ENCODE measurements at places on chromosomes 3 and 15.

DNA sequence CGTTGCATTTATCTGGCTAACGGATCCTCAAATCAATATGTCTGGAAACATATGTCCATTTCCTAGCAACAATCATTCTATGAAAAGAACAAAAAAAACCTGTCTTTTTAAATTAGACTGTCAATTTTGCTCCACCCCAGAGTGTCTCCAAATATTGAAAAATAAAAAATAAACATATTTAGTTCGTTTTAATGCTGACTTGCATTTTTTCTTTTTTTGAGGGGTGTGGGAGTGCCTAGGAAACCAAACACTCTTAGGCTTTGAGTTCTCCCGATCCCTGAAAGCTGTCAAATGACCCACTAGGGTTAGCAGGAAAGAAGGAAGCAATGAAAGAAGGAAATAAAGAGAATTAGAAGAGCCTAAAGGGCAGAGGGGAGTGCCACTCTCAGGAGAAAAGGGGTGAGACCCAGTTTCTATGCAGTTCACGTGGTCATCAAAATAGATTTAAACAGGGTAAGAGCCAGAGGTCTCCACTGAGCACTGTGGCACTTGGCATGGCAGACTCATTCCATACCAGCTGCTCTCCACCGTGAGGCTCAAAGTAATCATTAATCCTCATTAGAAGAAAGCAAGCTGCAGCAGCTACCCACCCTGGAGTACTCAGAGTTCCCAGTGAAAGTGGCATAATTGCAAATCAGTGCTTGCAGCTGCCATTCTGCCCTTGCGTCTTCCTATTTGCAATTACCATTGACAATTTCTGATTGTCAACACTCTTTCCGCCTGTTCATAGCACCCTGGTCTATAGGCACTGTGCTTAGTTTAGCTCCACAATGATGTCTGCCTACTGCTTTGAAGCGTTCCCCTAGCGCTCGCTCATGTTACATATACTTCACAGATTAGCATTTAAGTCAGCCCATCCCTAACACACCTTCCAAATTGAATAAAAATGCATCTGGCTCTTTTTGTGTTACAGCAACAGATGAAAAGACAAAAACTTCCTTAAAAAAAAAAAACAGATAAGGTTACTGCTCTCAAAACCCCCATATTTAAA lies 32.3 kb downstream of the PDZRN3 start:
- no peak for DNase-seq

DNA sequence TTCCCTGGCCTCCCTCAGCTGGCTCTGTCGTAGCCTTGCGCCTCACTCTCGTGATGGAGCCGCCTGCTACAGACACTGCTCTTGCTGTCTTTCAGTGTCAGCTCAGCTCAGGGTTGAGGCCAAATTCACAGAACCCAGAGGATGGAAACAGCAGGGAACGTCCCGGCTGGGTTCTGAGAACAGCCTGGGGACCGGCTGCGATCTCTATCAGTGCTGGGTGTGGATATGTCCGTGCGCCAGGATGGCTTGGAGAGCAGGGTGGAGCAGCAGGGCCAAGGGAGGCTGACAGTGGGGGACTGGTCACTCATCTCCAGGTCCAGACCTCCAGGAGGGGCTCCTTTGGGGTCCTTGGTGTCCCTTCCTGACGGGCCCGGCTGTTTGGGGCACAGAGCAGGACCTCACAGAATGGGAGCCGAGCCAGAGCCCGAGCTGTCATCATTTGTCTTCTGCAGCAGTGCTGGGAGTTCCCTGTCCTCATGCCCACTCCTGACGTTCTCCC lies 18.4 kb downstream of the KLF15 start:
- no peak for DNase-seq

DNA sequence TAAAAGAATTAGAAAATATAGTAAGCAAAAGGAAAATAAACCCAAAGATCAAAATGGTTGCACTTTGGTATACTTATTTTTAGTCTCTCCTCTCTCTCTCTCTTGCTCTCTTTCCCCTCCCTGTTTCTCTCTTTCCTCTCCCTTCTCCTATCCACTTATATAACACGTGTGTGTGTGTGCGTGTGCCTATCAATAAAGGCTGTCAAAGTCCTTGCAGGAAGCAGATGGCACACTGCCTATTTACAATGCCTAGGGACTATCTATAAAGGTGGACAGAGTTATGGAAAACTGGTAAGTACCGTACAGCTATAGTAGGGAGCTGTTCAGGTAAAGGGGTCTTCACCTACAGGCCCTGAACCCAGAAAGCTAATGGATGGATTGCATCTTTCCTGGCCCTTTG lies 161.6 kb downstream of the SQOR start:
- no peak for DNase-seq

DNA sequence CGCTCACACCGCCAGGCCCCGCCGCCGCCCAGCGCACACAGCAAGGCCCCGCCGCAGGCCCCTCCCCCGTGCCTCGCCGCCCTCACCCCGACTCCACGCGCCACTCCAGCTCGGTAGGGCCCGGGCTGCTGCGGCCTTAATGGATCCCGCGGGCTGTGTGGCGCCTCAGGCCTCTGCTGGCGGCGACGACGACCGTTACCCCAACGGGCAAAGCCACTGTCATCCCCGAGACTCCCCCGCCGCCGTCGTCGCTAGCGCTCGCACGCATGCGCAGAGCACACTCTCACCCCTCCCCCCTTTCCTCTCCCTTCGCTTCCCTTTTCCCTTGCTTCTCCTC lies at the start of gene MSL2:
MSL2 (minus strand) TSS at position 272 of the 337 bp plus-strand sequence. CDS start 1,222 bp downstream, outside the sequence.
- no peak for DNase-seq

GRCh38 chr15:83695246-83695645 lies 41.3 kb downstream of the ADAMTSL3 start:
- no peak for DNase-seq

GRCh38 chr3:116057400-116058006 lies 387.8 kb downstream of the LSAMP start:
- no peak for DNase-seq

GRCh38 chr3:16366581-16366980 lies 101.6 kb downstream of the OXNAD1 start:
- DNase-seq: no peak

DNA sequence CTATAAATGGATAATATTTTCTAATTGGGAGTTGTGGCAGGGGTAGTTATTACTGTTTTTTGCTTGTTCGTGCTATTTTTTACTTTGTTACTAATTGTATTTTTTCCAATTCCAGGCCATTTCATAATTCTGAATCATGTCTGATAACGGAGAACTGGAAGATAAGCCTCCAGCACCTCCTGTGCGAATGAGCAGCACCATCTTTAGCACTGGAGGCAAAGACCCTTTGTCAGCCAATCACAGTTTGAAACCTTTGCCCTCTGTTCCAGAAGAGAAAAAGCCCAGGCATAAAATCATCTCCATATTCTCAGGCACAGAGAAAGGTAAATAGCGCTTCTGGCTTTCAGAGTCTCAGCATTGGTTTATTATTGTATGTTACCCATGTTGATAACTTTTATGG lies 42.9 kb downstream of the PAK2 start:
- no peak for DNase-seq

- no peak for DNase-seq
Observed at GRCh38 chr15:101506491-101506890, 17.0 kb upstream of the PCSK6 start.

DNA sequence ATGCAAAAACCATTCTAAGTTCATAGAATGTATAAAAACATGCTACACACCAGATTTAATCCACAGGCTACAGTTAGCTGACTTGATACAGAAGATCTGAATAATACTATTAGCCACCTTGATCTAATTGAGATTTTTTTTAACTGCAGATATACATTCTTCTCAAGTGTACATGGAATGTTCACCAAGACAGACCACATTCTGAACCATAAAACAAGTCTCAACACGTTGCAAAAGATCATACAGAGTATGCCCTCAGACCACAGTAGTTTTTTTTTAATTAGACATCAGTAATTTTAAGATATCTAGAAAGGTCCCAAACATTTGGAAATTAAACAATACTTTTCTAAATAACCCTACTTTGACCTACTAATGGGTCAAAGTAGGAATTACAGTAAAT lies 83.3 kb downstream of the FGF7 start:
- no peak for DNase-seq

GRCh38 chr3:54632834-54633233 lies 295.0 kb downstream of the LRTM1 start:
- DNase-seq: no peak

DNA sequence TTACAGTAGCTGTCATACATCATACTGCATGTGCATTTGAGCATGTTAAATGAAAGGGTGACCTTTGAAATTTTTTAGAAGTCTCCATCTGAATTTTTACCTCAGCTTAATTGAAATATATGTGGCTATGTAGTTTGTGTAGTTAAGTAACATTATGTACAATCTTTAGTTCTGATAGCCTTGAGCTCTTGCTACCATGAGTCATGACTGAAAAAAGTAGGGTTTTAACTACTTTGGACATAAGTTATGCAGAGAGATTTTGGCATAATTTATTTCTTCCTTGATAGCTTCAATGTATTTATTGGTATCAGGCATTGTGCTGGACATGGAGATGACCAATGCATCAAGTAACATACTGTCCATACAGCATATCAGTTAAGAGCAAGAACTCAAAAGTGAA lies 376.5 kb upstream of the ZNF717 start:
- DNase-seq: no peak

DNA sequence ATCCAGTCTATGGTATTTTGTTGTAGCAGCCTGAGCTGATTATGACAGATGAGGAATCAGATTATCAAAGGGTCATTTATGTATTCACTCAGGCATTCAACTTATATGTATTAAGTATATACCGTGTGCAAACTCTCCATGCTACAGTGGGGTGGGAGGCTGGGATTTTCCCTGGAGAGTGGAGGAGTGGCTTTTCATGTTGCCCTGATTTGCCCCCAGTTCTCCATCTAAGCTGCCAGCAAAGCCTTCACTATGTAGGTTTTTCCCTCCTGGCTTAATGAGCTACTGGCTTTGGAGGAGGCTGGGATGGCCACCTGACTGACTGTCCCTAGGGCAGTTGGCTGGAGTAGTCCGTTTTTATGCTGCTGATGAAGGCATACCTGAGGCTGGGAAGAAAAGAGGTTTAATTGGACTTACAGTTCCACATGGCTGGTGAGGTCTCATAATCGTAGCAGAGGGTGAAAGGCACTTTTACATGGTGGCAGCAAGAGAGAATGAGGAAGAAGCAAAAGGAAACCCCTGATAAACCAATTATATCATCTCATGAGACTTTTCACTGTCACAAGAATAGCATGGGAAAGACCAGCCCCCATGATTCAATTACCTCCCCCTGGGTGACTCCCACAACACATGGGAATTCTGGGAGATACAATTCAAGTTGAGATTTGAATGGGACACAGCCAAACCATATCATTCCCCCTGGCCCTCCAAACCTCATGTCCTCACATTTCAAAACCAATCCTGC lies 253.9 kb downstream of the RPLP1 start:
- DNase-seq: no peak

- DNase-seq: no peak
Observed at GRCh38 chr15:72156928-72157327, 38.7 kb downstream of the SENP8 start.

DNA sequence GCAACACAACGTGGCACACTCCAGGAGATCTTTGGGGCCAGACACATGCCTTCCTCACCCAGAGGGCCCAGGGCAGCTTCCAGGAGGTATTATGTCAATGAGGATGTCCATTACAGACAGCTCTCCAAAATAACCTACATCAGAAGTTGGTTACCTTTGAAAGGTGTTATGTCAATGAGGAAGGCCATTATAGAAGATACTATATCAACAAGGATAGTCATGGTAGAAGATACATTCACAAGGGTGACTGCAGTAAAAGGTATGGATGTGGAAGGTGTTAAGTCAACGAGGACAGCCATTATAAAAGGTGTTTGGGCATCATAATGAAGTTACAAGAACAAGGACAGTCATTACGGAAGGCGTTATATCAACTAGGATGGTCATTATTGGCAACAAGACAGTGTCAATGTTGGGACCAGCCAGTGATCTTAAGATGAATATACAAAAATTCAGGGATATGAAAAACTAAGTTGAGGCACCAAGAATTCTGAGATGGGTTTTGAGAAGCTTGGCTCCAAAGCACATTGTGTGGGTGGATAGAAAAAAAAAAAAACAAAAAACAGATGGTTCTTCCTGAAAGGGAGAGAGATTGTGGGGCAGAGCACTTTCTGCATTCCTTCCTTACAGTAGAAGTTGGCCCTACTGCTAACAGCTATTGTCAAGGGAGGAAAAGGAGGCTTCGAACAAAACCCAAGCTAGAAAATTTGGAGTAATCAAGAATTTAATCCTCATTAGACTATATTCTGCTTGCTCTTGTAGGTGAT lies 11.2 kb downstream of the CDCP1 start:
- DNase-seq: no peak

DNA sequence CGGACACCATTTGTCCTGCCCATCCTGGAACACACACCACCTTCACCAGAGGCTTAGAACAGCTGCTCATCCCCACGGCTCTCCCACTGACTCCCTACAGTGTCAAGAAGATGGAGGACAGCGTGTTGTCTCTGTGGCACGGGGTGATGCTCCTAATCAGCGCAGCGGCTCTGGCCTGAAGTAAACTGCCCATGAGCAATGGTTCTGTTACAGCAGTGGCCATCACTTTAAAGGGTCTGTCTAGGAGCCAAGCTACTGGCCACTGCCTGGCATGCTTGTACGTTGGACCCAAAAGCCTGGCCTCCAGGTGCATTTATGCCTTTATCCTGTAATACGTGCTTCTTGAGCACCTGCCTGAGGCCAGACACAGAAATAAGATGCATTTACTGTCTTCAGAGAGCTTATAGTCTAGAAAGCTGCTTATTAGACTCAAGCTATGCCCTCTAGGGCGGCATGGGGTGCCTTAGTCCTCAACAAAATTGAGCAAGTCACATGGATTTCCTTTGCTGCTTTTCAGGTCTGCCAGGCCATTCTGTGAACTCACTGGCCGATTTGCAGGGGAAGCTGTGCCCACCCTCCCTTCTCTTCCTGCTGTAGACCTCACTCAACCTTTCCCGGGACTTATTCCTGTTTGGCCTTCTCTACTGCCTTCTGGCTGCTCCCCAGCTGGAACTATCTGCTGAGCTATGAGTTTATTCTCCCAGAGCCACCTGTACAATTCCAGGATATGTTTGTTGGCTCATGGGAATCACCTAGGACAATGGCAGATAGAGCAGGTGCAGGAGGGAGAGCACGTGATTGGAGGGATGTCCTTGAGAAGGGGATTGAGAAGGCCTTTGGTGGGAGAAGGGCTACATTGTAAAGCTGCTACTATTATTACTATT lies 51.9 kb downstream of the STARD5 start:
- no peak for DNase-seq

GRCh38 chr3:176919836-176920765 lies 277.2 kb downstream of the TBL1XR1 start:
- DNase-seq: no peak

DNA sequence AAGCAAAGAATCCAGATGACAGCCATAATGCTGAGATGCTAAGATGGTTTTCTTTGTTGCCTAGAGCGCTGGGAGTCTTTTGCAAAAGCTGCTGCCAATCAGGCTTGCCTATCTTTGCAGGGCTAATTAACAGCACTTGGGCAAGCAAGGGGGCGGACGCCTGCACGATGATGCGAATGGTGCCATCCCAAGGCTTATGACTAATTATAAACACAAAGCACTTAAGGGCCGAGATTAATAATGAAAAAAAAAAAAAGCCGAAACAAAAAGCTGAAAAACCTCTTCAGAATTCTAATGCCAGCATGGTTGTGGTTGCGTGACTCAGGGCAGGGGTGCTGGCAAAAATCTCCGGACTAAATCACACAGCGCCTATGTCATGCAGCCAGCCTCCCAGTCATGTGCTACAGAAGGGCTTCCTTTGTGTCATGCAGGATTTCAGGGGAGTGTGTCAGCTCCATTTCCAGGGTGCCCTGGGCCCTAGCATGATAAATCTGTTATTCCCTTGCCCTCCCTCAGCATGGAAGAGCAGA lies 185.0 kb upstream of the ANKRD28 start:
- no peak for DNase-seq

Data from hypothalamus (tissue), 51 donors.